ENCODE measurements at places on chromosomes 16 and 17.

DNA sequence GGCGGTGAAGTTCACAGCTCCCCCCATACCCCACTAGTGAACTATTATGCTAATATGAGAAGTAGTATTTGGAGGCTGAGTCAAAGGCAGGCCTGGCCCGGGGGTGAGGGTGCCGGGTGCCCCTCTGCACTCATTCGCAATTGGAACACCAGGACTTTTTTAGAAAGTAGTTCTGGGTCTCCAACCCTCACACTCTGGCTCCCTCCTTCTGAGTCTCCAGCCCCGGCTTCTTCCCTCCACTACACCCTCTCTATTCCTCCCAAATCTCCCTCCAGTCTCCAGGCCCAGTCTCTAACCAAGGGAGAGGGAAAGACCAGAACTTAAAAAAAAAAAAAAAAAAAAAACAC, 11.3 kb upstream of the HOXB2 start:
- DNase-seq: no peak

DNA sequence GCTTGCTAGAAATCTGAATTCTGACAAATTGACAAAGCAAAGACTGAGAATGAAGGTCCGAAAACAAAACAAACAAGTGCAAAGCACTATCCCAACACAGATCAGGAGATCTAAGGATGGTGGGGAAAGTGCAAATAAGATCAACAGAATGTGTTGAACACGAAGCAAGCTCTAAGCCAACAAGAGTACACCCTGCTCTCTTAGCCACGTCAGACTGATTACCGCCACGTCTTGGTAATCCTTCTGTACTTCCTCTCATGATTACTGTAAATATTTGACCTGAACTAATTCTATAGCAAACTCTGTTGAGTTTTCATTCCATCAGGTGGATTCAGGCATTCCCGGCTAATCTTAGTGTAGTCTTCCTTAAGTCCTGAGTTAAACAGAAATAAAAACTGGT, 34.3 kb upstream of the ERCC4 start:
- DNase-seq: no peak

GRCh38 chr17:10089196-10089804, 109.1 kb downstream of the GAS7 start:
- no peak for DNase-seq

- DNase-seq: no peak
Measured at GRCh38 chr17:27573971-27574525, 56.9 kb upstream of the LGALS9 start.

DNA sequence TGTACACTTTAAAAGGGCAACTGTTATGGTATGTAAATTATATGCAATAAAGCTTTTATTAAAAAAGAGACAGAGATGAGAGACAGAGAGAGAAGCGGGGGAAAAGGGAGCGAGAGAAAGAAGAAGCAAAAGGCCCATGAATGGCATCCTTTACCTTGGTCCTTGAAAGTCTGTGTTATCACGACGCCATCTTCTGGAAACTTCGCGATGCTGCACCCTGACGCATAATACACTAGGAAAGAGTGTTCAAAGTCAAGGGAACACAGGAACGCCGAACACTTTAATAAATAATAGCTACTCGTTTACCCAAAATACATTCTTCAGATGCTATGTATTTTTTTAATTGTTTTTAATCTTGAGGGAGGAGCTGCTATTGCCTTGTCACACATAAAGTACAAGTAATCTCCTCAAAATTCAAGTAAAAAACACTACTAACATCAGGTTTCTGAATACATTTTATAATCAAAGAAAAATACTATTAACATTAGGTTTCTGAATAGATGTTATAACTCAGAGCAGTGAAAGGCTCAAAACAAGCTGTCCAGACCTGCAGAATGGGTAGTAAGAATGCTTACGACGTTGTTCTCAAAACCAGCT, 23.0 kb upstream of the SLC38A8 start:
- DNase-seq: peak; percentile 66

DNA sequence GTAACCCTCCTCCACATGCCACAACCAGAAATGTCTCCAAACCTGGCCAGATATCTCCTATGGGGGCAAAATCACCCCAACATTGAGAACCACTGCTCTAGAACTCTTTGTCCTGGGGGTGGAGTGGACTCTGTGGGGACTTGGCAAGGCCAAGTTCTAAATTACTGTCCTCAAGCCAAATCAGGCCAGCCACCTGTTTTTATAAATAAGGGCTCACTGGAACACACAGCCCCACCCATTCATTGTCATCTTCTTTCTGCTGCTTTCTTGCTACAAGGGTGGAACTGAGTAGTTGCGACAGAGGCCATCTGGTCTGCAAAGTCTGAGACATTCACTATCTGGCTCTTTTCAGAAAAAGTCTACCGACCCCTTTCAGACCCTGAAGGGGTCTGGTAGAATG, 26.8 kb upstream of the TMEM220 start:
- no peak for DNase-seq

- no peak for DNase-seq
Measured at GRCh38 chr16:83329441-83329840, 478.3 kb upstream of the HSBP1 start.
